ENCODE measurements at places on chromosomes 3 and 15.

DNA sequence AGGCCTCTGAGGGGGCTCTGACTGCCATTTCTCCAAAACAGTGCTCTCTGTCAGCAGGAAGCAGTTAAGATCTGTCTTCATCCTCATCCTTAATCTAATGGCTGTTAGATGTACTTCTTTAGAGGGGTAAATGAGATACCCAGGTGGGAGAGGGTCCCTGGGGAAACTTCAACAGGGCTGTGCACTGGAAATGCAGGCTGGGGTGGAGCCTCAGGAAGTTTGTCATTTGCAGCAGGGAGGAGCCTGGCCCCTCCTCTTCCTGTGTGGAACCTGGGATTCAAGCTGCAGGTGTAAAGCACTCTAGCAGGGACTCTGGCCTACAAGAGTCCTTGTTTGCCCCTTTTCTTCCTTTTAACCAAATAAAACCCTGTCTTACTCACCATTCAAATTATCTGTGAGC lies 1173.6 kb downstream of the OTOL1 start:
- no peak for DNase-seq

GRCh38 chr3:113183748-113184661 lies 27.4 kb upstream of the BOC start:
- DNase-seq = no peak

DNA sequence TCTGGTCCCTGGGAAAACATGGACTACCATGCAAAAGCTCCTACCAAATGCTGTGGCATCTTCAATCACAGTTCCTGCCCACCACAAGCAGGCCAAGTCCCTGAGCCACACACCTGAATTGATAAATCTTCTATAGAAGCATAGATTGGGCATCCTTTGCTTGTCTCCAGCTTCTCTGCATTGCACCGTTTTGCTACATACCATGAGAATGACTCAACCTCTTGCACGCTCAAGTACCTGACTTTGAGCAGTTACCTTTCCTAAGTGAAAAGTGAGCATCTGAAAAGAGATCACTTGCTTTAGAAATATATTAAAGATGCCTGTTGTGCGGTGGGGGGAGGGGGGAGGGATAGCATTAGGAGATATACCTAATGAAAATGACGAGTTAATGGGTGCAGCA lies 31.3 kb downstream of the GATM start:
- no peak for DNase-seq

DNA sequence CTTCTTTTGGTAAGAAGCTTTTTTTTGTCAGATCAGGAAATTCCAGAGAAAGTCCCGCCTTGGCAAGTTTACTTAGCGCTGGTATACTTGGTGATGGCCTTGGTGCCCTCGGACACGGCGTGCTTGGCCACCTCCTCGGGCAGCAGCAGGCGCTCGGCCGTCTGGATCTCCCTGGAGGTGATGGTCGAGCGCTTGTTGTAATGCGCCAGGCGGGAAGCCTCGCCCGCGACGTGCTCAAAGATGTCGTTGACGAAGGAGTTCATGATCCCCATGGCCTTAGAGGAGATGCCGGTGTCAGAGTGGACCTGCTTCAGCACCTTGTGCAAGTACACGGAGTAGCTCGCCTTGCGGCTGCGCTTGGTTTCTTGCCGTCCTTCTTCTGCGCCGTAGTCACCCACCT lies 46.6 kb downstream of the QTRT2 start:
- no peak for DNase-seq

DNA sequence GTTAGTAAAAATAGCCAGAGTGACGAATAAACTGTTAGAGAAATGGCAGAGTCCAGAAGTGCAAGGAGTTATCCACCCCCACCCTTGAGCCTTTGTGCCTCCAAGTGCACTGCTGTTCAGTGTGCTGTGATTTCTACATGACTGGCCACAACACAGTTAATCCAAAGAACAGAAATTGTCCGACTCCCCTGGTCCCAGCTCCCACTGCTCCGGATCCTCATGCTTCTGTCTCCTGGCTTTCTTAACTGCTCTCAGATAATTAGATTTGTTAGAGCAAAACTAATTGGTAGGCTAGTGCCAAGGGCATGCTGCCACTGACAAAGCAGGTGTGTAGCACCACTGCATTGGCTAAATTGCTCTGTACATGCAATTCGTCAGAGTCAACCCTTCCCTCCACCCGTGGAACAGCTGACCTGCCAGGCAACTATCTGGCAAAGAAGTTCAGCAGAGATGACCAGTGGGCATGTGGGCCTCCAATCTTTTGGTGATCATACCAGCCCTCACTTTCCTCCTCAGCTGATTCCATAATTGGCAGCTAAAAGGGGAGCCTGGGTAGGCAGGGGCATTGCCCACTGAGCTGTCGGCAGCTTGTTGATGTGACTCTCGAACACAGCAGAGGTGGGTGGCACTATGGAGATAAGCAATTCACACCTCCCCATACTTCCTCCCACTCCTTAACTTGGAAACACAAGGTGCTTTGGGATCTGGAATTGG lies 18.9 kb upstream of the ACAP2 start:
- no peak for DNase-seq

DNA sequence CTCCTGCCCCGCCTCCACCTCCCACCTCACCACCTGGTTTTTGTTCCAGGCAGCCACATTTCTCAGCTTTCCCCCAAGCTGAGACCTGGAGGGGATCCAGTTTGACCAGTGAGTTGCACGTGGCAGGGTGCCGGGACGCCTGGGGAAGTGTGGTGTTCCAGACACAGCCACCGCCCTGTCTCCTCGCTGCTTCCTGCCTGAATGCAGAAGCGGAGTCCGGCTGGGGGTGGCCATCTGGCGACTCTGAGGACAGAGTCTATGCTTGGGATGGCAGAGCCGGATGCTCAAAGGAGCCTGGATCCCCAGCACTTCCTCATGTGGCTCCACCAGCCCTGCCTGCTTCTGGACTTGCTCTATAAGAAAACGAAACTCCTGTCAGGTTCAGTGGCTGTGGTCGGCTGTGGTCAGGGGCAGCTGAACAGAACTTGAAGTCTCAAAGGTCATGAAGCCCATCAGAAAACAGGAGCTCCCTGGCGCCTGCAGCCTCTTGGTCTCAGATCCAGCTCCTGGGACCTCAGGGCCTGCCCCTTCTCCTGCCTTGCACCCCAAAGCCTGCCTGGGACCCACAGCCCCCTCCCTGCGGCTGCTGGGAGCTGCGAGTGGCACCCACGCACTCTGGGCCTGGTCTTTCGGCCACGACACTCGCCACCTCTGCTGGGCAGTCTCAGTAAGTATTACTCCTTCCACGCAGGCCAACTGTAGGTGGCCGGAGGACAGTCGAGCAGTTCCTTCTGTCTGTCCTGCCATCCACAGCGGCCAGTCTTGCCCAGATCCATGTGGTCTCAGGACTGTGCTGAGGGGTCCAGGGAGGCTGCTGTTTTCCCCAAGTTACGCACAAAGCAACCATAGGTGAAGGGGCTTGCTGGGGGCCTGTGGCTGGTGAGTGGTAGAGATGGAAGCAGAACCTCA lies 112.8 kb upstream of the MEF2A start:
- no peak for DNase-seq

- no peak for DNase-seq
These were observed 25.4 kb upstream of the SRP14 start for GRCh38 chr15:40064231-40064894.

- DNase-seq = no peak
These were observed 35.2 kb downstream of the BDH1 start for GRCh38 chr3:197520311-197521276.

GRCh38 chr15:67838789-67839332 lies 984 bp downstream of the RNU6-1 start:
- no peak for DNase-seq

DNA sequence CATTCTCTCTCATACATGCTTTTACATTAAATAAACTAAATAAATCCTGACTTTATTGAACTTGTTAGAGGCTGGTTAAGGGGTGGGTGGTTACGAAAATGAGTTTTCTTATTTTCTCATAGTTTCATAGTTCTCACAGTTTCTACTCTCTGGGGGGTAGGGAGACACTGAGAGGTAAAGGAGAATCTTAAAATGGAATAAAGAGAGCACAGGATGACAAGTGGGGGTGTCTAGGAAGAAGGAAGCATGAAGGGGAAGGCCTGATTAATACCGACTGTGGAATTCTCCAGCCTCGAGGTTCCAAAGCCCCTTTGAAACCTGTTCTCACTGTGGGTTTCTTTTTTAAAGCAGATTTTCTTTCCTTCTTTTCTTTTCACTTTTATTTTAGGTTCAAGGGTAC lies 66.4 kb upstream of the TRA2B start:
- DNase-seq = no peak

DNA sequence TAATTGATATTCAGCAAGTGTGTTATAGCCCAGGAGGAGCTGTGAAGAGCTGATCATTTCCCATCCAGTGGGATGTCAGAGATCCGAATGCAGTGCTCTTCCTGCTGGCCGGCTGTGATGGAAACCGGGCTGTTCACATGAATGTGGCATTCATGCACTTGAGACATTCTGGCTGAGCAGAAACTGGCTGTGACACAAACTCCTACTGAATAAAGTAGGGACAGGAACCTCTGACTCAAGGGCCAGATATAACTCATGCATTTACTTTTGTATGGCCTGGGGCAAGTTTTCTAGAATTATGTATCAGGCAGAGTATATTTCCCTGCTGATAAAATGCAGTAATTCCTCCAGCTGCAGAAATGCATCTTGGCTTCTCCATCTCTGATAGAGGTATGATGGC lies 83.4 kb upstream of the FAM3D start:
- no peak for DNase-seq

DNA sequence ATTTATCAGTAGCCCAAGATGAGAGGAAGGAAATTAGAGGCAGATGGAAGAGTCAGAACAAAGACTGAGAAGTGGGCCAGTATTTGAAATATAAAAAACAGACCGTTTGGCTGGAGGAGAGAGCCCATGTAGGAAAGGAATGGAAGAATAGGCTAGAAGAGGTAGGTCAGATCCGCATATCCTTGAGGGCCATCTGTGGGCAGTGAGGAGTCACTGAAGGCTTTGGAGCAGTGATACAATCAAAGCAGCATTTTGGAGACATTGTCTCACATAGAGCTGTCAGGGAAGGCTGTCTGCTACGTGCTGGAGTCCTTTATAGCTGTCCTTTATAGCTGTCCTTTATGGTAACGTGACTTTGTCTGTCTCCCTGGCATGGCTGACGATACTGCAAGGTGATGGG lies 92.0 kb upstream of the VEPH1 start:
- no peak for DNase-seq

- no peak for DNase-seq
These were observed 609 bp upstream of the TBC1D23 start for GRCh38 chr3:100260081-100260684.

GRCh38 chr15:100866386-100867330 lies 13.0 kb upstream of the ALDH1A3 start:
- DNase-seq = no peak

- DNase-seq = no peak
These were observed 22.1 kb downstream of the CLPX start for GRCh38 chr15:65163041-65163440.

DNA sequence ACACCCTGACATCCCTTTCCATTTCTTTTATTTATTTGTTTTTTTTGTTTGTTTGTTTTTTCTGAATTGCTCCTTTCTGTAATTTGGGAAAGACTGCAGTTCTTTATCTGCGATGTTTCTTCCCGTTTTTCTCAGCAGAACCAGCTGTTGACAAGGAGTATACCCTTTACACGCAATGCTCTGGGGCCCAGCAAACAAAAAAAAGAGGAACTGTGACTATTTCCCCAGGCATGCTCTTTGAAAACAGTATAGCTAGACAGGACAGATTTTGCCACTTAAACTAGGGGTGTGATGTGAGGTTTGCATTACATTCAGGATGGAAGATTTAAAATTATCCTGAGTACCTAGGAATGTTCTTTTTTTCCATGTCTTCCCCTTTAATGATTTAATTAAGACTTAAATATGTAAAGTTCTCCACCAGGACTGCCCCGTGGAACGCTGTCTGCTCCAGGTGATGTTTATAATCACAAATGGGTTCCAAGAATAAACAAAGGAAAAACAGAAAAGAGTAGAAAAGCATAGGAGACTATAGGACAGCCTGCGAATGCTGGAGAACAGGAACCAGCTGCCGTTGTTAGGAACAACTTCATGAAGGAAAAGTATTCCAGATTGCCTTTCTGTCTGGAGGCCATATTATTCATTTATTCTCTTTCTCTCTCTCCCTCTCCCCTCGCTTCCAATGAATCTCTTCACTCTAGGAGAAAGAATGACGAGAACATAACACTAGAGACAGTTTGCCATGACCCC lies 43.3 kb downstream of the TGFBR2 start:
- no peak for DNase-seq

DNA sequence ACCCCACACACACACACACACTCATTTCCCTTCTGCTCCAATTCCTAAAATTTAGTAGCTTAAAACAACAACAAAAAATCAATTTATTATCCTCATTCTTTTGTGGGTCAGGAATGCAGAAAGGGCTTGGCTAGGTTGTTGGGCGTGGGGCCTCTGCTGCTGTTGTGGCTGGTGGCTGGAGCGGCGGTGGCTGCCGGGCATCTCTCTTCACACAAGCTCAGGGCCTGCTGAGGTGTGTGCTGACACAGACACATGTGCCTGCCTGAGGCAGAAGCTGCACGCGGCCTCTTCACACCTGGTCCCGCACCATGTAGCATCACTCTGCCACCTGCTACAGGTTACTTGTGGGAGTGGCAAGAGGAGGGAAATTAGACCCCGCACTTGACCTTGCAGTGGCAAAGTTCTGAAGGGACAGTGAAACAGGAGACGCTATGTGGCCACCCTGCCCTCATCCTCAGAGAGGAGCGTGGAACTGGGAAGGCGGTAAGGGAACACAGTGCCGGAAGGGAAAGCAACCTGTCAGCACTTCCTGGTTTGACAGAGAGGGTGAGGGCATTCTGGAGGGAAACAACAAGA lies 64.0 kb upstream of the PRR20G start:
- no peak for DNase-seq

GRCh38 chr3:190495796-190496195 lies 18.1 kb upstream of the IL1RAP start:
- DNase-seq = no peak

- DNase-seq = no peak
These were observed 38.7 kb downstream of the HSPBAP1 start for GRCh38 chr3:122754929-122755328.

- DNase-seq = no peak
These were observed 168.9 kb downstream of the KLHL25 start for GRCh38 chr15:85625856-85626255.

DNA sequence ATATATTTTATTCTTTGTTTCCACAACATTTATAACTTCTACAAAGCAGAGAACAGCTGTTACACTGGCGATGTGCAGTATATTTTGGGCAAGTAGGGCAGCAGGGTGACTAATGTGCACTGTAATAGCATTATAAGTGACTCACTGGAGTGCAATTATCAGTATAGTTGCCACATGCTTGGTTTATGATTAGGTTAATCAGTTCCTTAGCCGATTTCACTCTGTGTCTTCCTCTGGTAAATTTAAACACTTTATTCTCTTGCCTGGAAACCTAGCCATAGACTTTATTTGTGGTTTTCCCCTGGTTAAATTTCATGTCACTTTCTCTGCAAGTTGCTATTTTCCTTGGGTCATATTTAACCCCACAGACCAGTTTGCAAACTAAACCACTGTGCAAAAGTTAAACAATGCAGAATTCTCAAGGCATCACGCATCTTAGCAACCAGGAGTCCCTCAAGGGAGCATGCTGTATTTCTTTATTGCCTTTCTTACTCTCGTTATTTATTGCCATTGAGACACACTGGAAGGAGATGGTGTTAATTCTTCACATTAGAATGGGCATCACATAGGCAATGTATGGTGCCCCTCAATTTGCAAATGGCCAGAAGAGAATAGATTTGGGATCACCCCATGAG lies 690.2 kb upstream of the DPPA4 start:
- DNase-seq = no peak
